ENCODE measurements at places on chromosomes 16 and 17.

- no peak for DNase-seq
These were observed at the start of gene UNC13D for GRCh38 chr17:75843577-75844529. TSS of gene UNC13D (minus strand) at chr17:75844404. CDS start at chr17:75844337, 67 bp downstream.

DNA sequence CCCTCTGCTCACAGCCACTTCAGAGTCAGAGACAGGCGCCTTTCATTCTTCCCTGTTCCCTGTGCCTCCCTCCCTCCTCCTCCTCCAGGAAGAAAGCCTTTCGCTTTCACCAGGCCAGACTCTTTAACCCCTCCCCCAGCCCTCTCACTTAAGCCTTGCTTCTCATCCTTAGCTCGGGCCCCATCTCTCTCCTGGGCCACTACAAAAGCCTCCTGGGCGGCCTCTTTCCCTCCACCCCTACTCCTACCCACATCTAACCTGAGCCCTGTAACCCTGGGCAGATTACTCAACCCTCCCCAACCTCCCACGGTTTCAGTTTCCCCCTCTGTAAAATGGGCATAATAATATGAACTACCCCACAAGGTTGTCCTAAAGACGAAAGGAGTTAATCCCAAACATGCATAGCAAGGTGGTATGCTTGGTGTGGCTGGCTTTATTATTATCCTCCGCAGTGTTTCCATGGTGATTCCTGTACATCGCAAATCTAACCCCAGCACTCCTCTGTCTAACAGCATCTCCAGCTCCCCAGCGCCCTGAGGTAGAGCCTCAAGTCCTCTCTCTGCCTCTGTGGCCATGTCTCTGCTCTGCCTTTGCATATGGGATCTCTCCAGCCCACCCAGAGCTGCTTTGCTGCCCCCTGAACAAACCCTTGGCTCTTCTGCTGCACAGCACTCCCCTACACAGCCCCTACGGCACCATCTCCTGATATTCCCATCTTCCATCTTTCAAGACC, 17.7 kb downstream of the PIMREG start:
- DNase-seq = no peak

GRCh38 chr17:63665527-63666214, 34.3 kb downstream of the LIMD2 start:
- no peak for DNase-seq

- DNase-seq = no peak
These were observed 21.2 kb downstream of the TRAF4 start for GRCh38 chr17:28765038-28765437.

- DNase-seq = no peak
These were observed 452 bp downstream of the SLC25A10 start for GRCh38 chr17:81712468-81713003.

- DNase-seq = no peak
These were observed 7.3 kb upstream of the SMIM5 start for GRCh38 chr17:75625813-75626486.

GRCh38 chr17:15257796-15258512, 7.2 kb downstream of the PMP22 start:
- DNase-seq = no peak

DNA sequence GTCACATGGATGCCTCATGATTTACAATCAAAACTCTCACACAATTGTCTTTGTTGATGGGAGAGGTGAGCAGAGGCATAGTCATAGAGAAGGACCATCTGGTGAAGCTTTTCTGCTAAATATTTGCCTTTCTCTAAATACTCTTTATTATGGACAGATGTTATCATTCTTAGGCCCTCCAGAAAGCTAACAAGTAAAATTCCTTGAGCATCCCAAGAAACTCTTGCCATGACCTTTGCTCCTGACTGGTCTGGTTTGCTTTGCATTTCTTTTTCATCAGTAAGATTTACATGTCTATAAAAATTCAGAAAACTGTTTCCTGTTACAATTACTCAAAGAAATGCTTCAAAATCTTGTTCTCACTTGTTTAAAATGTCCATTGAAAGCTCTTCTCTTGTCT, 1336.6 kb upstream of the CDH8 start:
- DNase-seq = no peak

DNA sequence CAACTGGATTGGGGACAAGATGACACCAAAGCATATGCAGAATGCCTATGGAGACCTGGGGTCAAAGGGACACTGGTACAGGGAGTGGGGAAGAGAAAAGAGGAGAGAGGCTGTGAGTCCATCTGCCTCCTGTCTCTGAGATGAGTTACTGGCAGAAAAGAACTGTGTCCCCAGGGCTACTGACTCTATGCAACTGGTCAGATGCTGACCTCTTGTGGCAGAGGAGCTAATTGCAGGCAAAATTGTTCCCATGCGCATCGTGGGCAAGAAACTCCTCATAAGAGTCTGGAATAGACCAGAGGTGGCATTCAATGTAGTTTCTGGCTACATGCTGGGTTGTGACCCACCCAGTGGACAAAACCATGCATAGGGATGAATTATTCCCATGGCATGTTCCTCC, 26.1 kb upstream of the MLKL start:
- no peak for DNase-seq

GRCh38 chr17:11564589-11565380, 33.5 kb upstream of the DNAH9 start:
- no peak for DNase-seq

- DNase-seq = no peak
These were observed 6.5 kb downstream of the C16orf90 start for GRCh38 chr16:3488801-3489200.

GRCh38 chr17:40486522-40487370, 14.7 kb downstream of the TNS4 start:
- DNase-seq = no peak

DNA sequence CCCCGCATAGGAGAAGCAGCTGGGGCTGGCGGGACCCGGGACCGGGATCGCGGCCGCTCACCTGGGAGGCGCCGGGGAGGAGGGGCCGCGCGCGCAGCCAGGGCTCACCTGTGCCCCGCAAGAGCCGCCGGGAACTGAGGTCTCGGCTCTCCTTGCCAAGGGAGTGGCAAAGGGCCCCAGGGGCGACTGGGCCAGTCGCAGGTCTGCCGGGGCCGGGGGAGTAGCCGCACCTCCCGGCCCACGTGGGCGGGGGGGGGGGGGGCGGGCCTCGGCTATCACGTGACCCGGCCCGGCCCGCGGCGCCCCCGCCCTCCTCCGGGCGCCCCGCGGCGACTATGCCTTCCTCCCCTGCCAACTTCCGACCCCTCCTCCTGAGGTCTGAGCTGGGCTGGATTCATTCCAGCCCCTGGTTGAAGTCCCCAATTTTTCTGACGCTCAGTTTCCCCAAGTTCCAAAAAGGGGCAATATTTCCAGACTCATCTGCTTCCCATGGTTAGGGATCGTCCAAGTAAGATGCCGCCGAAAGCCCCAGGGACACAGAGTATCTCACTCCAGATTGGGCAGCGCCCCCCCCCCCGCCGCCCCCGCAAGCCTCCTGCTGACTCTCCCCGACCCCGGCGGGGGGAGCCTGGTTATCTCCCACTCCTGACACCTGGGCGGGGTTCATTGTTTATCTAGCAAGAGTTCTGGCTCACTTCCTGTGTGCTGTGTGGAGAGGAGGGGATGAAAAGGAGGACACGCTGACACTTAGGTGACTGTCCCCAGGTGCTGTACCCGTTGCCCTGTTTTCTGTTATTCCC, at the start of gene TMC6:
Gene TMC6 (minus strand): TSS at position 205 of the 800 bp plus-strand sequence. CDS start 1,923 bp downstream, outside the sequence.
- peak; percentile 71 for DNase-seq

DNA sequence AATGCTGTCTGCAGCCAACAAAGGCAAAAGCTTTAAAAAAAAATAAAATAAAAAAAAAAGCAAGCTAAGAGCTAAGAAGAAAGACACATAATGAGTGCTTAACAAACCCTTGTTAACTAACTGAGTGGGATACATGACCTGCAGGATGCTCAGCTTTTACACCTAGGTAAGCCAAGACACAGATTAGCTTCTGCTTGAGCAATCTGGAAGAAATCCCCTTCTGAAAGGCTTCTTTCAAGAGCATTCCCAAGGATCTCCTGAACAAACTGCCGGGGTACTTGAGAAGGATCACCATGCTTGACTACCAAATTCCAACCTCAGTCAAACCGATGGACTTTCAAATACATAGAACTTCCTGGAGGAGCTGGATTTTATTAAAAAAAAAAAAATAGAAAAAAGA, 92.9 kb downstream of the SMG6 start:
- no peak for DNase-seq

GRCh38 chr16:83967838-83968305, at the start of gene NECAB2:
TSS of gene NECAB2 (plus strand) at chr16:83968244. CDS start at chr16:83968649, 405 bp downstream.
- no peak for DNase-seq

GRCh38 chr17:72222661-72223380, 102.0 kb downstream of the SOX9 start:
- no peak for DNase-seq

DNA sequence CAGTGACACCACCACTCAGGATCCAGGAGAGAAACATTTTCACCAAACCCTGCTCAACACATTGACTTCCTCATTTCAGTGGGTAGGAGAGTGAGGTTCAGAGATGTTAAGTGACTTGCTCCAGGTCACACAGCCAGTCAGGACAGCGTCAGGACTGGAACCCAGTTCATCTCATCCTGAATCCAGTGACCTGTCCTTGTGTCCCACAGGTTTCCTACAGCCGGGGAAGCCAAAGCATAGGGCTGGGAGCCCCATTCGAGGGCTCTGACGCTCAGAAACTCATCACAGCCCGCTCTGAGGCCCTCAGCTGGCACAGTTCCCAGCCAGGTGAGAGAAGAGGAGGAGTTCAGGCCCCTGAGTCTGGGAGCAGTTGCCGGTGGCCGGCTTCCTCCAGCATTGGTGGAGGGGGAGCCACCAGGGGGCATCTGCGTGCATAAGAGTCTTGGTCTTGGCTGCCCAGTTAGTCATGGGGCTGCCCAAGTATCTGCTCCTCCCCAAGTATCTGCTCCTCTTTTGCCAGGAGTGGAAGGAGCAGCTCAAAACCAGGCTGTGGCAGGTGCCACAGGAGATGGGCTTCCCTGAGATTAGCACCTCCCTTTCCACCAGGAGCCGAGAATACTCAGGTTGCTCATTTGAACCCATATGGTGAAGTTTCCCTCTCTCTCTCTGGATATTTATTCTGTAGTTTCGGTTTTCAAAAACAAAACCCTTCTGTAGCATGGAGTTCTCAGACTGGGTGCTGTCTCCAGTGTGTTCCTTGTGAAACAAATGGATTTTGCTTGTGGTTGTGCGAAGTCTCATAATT, 56.0 kb downstream of the TNFRSF13B start:
- peak; percentile 7 for DNase-seq

- DNase-seq = no peak
These were observed at the start of gene SCIMP for GRCh38 chr17:5234645-5235576. TSS of gene SCIMP (minus strand) at chr17:5234860. CDS start at chr17:5234755, 105 bp downstream.

GRCh38 chr16:47644661-47645060, 183.5 kb downstream of the PHKB start:
- no peak for DNase-seq

DNA sequence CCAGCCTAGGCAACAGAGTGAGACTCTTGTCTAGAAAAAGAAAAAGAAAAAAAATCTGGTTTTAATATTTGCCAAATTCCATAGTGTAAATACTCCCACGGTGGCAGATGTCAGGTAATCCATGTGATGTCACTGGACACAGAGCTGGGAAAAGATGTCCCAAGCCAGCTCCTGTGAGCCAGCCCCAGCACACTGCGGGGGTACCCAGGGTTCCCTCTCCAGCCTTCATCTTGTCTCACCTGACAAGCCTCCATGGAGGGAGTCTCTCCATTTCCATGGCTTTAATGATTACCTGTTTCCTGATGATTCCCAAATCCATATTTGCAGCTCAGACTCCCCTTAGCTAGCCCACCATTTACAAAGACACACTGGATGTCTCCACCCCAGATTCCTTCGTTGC, 4.6 kb downstream of the CD300LB start:
- no peak for DNase-seq

DNA sequence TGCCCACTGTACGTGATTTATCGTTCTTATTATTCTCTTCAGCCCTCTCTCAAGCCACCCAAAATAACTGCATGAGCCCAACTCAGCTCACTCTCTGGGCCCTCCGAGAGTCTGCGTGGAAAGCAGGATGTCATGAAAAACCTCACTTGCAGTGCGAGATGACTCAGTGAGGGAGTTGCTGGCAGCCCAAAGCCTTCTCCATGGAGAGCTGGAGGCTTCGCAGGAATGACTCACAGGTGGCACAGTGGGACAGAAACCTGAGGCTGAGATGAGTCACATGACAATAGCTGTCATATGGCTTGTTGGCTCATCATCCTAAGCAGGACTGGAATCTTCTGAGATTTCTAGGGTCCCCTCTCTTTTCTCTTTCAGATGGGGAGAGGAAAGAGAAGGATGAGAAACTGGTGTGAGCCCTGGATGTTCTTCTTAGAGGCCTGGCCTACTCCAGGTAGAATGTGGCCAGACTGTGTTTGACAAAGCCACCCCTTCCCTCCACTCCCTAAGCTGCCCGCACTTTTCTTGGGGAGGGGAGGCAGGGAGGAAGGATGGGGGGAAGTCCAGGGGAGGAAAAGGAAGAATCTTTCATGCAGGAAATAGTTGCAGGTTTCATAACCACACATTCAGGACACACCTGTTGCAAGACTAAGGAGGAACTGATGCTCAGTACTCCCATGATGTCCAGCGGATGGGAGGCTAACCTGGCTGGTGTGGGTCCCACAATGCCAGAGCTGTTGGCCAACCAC, 160.6 kb upstream of the RPL38 start:
- peak; percentile 33 for DNase-seq

DNA sequence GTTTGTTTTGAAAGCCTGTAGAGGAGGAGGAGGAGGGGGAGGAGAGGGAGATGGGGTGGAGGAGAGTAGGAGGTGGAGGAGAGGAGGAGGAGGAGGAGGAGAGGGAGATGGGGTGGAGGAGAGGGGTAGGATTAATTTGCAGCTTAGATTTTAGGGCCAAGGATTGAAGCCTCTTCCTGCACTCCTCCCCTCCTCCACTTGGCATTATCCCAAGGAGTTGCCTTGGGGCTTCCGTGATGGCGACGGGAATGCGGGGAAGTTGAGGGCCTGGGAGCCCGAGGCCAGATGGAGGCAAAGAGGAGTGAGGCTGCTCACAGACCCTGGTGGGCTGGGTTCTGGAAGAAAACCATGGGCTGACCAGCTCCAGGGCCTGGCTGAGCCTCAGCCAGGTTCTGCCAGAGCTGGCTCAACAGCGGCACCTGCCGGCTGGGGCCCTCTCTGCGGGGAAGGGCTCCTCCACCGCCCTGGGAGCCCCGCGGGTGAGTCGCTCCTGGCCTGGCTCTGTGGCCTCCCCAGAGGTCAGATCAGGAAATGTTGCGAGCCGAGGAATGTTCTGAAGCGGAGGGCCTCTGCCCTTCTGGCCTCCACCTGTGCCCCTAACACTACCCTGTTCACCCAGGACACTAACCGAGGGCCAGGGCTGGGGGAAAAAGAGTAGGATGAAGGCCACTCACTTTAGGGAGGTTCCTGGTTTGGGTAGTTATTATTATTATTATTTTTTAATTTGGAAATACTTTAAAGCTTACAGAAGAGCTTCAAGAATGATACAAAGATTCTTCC, 23.9 kb upstream of the FMNL1 start:
- peak; percentile 78 for DNase-seq

- no peak for DNase-seq
These were observed 11.7 kb downstream of the GAA start for GRCh38 chr17:80113033-80113484.

- no peak for DNase-seq
These were observed 21.5 kb upstream of the HELZ start for GRCh38 chr17:67266496-67266895.

GRCh38 chr17:28738680-28739384, 5.0 kb upstream of the TRAF4 start:
- no peak for DNase-seq

GRCh38 chr16:77805398-77805797, 17.0 kb downstream of the VAT1L start:
- peak; percentile 37 for DNase-seq

Data from DMS153 (cell line).